ENCODE measurements at places on chromosomes 11 and 22.

GRCh38 chr22:26382782-26383181, 46.3 kb upstream of the ASPHD2 start:
- DNase-seq = no peak

GRCh38 chr11:132464939-132465338, 1067.4 kb downstream of the OPCML start:
- DNase-seq = no peak

DNA sequence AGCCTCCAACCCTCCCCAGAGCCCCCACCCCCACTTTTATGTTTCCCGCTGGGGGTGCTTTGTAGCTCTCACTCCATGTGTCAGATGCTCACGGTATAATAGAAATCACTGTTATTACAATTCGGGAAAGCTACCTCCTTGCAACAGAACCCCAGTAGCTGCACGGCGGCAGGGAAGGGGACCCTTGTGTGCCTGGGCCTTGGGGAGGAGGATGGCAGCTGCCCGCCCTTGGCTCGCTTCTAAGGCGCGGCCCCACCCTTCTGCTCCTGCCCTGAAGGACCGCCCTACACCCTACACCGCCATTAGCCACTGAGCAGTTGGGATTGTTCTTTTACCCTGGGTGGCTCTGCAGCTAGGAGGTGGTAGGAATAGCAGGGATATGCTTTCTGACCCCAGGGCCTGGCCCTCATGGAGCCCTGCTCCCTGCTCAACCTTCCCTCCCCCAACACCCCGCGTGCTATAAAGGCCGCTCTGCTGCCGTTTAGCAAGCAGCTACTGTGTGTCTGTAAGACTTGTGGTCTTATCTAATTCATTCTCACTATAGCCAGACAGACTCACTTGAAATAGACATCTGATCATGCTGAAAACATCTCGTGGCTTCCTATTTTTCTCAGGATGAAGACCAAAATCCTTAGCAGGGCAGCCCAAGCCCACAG, 219.7 kb downstream of the CEP164 start:
- no peak for DNase-seq

DNA sequence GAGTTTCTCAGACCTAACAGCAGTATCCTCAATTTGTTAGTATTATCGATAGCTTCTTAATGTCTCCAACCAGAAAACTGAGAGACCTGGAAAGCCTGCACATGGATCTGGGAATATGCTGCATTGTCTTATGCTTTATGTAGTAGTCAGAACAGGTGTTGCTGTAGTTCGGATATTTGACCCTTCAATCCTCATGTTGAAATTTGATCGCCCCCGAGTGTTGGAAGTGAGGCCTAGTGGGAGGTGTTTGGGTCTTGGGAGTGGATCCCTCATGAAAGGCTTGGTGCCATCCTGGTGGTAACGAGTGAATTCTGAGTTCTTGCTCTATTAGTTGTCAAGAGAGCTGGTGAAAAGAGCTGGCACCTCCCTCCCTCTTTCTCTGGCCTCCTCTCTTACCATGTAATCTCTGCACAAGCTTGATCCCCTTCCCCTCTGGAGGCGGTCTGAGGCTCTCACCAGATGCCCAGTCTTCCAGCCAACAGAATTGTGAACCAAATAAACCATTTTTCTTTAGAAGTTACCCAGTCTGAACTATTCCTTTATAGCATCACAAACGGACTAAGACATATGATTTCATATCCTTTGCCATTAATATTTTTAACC, 227.1 kb downstream of the DDX10 start:
- DNase-seq = no peak

GRCh38 chr22:38233427-38233826, 31.6 kb downstream of the MAFF start:
- no peak for DNase-seq

DNA sequence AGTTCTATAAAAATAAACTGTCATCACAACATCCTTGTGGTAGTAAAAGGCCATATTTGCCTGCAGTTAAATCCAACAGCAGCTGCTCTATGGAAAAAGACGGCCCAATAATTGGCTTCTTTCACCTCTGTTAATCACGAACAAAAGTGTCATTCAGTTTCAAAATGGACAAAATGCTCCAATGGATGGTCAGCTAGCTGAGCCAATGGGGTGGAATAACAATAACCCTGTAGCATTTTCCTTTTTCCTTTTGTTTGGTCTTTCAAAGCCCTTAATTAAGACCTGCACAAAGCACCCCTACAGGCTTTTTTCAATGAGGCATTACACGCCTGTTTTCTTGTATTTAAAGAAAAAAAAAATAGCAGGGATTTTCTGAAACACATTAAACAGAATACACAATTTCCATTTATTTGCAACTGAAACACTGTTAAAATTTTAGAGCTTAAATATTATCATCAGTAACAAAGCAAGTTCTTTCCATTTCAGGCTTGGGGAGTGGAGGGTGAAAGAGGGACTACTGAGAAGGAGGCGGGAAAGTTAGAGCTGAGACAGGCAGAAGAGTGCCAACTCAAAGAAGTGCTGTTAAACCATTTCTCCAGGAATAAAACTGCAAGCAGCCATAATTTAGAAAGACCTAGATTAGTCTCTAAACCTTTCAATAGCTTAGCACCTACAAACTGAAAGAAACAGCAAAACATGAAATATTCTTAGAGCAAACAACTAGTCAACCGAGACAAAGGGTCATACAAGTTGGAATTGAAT, 28.7 kb downstream of the LGR4 start:
- no peak for DNase-seq

DNA sequence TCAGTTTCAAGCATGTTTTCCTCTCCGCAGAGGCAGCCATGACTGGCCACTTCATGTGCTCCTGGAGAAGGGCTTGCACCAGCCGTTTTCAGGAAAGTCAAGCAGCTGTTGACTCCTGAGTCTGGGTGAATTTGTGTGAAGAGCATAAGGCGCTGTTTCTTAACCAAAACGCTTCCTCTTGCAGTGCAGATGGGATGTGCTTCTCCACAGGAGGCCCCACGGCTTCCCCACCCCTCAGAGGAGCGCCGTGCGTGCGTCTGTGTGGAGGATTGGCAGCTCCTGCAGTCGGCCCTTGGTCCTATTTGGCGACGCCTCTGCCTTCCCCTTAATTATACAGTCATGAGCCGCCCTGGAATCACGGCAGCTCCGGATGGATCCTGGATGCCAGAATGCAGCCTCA, 54.1 kb upstream of the B3GAT1 start:
- no peak for DNase-seq

DNA sequence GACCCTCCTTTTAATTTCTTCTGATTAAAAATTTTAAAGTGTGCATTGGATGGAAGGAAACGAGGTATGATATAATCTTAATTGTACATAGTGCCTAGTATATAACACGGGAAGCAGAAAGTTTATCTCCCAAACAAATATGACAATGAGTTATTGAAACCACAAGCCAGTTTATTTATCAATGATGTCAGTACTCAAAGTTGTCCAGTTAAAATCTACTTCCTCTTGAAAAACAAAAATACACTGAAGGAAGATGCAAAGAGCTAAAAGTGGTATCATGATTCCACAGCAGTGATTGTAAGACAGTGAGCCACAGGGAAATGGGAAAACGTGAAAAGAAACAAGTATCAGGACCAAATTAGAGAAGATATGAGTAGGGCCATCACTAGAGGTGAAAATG, 18.8 kb upstream of the OR5B21 start:
- DNase-seq = no peak

GRCh38 chr11:64229744-64230170, 591 bp upstream of the DNAJC4 start:
- DNase-seq = no peak

- no peak for DNase-seq
These were observed 70.4 kb downstream of the TRMU start for GRCh38 chr22:46405901-46406300.

DNA sequence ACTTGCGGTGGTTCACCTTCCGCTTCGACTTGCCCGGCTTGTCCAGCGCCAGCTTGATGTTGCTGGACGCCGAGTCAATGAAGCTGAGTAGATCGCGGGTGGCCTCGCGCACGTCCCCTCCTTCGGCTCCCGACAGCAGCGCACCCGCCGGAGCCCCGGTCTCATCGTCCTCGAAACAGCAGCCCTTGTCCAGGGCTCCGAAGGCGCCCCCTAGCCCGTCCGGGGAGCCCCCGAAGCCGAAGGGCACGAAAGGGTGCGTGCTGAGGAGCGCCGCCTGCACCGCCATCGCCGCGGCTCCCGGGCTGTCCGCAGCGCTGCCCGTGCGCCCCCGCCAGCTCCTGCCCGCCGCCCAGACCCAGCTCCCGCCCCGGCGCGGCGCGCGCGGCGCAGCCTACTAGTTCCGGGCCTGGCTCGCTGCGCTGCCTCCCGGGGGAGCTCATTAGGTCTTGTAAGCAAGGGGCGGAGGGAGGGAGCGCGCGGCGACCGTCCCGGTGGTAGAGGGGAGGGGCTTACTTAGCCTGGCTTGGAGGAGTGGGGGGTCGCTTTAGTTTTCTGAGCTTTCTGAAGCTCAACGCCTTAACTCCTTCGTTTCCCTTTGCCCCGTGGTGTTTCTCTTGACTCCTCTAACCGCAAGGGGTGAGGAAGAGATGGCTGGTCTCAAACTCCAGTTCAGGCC, at the start of gene FAM181B:
TSS of gene FAM181B (minus strand) at position 421 of the 676 bp plus-strand sequence. CDS start at position 286, 135 bp downstream.
- DNase-seq = peak; percentile 47

GRCh38 chr11:106082096-106082495, 4.6 kb downstream of the AASDHPPT start:
- no peak for DNase-seq

DNA sequence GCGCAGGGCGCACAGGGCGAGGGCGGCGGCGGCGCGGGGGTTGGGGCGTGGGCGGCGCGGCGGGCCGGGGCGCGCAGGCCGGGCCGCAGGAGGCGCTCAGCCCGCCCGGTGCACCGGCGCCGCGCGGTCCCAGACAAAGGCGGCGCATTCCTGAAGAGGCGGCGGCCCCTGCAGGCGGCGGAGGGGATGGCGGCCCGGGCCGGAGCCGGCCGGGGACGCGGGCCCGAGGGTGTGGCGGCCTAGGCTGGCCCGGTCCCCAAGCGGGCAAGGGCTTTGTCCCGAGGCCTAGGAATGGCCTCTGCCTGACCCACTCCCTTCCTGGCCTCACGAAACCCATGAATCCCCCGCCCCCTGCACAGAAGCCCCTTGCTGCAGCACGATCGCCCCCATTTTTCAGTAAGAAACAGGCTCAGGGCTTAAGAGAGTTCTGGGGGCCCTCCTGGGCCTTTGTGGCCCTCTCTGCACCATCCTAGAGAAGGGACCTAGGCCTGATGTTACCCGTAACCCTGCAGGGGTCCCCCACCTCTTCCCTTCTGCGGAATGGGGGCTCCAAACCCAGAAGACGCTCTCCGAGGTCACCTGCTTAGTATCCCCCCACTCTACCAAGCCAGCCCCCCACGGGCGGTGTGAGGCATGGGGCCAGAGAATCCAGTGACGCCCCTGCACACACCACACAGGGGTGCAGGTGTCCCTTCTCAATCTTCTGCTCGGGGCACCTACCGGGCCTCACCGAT, at the start of gene RTN4R:
TSS of gene RTN4R (minus strand) at position 40 of the 734 bp plus-strand sequence. CDS start 226 bp downstream, outside the sequence.
- DNase-seq = peak; percentile 68

DNA sequence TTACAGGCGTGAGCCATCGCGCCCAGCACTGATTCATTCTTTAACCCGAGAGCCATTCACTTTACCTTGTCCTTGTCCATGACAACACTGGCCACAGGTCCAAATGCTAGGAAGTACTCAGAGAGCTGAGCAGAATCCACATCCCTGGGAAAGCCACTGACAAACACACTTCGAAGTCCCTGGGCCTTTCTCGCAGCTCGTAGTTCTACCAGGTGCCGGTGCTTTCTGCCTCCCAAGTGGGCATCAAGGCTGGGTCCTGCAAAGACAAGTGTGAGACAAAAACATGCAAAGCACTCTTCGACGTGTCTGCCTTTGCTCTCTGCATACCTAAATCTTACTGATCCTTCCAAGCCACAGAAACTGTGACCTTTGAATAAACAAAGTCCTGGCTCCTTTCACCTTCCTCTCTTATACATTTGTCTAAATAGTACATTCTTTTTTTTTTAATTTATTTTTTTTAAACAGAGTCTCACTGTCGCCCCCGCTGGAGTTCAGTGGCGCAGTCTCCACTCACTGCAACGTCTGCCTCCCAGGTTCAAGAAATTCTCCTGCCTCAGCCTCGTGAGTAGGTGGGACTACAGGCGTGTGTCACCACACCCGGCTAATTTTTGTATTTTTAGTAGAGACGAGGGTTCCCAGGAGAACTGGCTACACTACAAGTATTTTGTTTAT, 2.2 kb downstream of the TUT1 start:
- peak; percentile 60 for DNase-seq

GRCh38 chr11:87116185-87116584, 78.5 kb downstream of the TMEM135 start:
- DNase-seq = no peak

- no peak for DNase-seq
These were observed 44.6 kb downstream of the RDX start for GRCh38 chr11:110251836-110252235.

- no peak for DNase-seq
These were observed 54.3 kb downstream of the SYTL2 start for GRCh38 chr11:85756401-85757200.

- no peak for DNase-seq
These were observed 30.8 kb downstream of the SLC5A1 start for GRCh38 chr22:32073823-32074380.

DNA sequence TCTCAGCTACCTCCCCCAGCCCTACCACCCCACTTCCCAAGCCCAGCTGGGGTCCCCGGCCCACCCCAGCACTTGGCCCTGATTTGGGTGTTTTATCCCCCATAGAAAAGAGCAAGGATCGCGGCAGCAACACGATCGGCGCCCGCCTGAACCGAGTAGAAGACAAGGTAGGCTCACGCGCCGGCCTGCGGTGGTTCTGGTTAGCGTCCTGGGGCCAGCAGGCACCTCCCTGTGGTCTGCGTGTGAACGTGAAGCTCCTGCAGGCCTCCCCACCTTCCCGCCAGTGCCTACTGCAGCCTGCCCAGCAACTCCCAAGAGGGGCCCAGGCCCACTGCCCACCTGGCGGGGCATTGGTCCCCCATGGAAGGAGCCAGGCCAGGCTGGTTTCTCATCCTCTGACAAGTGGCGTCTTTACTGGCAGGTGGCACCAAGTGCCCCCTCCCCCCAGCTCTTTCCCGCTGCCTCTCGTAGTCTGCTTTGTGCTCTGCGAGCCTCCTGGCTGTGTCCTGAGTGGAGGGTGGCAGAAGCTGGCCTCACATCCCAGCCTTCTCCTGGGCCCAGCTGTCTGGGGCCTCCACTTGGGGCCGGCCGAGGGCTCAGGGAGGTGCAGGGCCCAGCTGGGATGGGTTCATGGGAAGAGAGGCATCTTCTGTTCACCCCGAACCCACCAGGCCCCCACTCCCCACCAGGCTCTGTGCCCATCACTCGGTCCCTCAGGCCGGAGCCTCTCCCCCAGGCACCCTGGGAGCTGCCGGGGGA, 78.3 kb upstream of the KCNQ1OT1 start:
- peak; percentile 0 for DNase-seq

DNA sequence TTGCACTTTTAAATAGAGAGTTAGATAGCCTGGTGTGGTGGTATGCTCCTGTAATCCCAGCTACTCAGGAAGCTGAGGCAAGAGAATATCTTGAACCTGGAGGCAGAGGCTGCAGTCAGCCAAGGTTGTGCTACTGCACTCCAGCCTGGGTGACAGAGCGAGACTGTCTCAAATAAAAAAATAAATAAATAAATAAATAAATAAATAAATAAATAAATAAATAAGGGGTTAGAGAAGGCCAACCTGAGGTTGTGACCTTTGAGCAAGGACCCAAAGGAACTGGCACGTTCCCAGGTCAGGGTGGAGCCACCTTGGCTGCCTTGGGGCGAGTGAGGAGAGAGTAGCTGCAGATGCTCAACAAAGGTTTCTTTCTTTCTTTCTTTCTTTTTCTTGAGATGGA, 65.3 kb upstream of the TENM4 start:
- no peak for DNase-seq
